ENCODE measurements at places on chromosomes 16 and 17.
A peak's percentile ranks its signal among the peaks of the same experiment; 100 is the strongest.

- no peak overlapping the region for H3K27ac ChIP-seq
- H3K27me3 ChIP-seq = no peaks in the 10 kb centered on the region
- no peak overlapping the region for H3K4me3 ChIP-seq
- no peak for DNase-seq
- no peaks in the 10 kb centered on the region for H3K4me1 ChIP-seq
- H3K36me3 ChIP-seq = no peaks in the 10 kb centered on the region
Measured at GRCh38 chr17:80738020-80738808, 193.6 kb downstream of the RPTOR start.

DNA sequence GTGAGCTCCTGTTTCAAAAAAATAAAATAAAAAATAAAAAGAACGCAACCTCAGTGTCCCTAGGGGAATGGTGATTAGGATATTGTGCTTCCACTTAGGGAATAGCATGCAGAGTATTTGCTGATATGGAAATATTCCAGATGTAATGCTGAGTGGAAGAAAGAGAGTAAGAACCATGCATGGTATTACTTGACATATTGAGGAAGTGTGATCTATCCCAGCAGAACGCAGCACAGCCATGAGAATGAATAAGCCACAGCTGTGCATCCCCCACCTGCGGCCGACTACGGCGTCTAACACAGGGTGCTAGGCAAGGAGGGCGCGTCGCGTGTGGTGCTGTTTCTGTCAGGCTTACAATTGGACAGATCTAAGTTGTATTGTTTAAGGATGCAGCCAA, 49.5 kb downstream of the FOXK2 start:
- H3K4me1 ChIP-seq = peaks cover 16% of the 10 kb centered on the region
- H3K27ac ChIP-seq = no peak overlapping the region
- H3K27me3 ChIP-seq = no peaks in the 10 kb centered on the region

DNA sequence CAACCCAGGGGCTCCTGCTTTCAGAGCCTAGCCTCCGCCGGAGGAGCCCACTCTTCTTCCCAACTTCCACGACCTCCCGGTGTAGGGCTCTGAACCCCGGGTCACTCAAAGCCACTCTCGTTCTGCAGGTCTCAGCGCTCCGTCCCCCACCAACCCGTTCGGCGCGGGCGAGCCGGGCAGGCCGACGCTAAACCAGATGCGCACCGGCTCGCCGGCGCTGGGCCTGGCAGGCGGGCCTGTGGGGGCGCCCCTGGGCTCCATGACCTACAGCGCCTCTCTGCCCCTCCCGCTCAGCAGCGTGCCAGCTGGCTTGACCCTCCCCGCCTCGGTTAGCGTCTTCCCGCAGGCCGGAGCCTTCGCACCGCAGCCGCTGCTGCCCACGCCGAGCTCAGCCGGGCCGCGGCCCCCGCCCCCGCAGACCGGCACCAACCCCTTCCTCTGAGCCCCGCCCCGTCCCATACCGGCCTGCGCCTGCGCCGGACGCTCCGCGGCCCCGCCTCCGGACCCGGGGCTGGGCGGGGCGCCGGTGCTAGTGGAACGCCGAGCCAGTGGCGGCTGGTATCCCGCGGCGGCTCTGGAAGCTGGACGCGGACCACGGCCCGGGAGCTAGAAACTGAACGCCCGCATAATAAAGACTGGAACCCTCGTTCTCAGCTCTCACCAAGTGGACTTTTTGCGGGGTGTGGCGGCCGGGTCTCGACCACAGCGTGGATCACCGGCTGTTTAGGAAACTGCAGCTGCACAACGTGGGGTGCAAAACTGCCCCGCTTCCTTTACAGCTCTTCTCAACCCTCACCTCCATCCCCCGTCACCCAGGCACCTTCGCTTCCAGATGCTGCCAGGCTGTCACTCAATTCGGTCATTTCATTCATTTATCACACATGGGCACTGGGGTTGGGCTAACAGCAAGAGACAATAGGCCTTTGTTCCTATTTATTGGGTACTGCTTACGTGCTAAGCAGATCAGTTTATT, 5.0 kb upstream of the SPATA20 start:
- peaks cover 19% of the 10 kb centered on the region for H3K4me1 ChIP-seq
- DNase-seq = peak; percentile 88
- H3K4me3 ChIP-seq = peak overlapping the region; percentile 39
- H3K36me3 ChIP-seq = no peaks in the 10 kb centered on the region

DNA sequence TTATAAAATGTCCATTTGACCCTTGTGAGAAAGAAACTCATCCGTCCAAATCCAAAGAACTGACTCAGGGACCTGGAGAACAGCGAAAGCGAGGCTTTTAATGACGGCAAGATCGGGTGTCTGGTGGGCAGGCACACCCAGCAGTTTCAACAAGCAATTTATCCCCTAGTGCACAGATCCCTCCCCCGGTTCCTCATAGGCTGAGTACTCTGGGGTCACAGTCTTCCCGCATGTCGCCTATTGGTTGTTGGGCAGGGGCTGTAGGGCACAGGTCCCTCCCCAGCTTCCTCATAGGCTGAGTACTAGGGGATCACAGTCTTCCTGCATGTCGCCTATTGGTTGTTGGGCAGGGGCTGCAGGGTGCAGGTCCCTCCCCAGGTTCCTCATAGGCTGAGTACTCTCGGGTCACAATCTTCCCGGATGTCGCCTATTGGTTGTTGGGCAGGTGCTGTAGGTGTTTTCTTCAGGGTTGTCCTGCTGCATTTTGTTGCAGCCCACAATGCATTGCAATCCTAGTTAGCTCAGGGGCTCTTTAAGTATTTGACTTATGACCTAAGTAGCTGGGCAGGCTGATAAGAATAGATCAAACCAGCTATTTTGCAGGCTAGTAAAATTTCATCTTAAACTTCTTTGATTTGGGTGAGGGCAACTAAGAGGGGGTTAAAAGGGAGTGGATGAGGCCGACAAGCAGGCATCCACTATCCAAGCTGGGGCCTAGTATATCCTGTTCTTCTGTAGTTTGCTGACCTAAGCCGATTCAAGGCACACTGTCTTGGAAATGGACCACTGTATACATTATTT, 3.6 kb upstream of the UTS2R start:
- no peak overlapping the region for H3K4me3 ChIP-seq
- peaks cover 24% of the 10 kb centered on the region for H3K4me1 ChIP-seq
- DNase-seq = no peak
- no peak overlapping the region for H3K27ac ChIP-seq
- H3K36me3 ChIP-seq = no peaks in the 10 kb centered on the region

- peaks cover 21% of the 10 kb centered on the region for H3K4me1 ChIP-seq
- H3K27me3 ChIP-seq = no peaks in the 10 kb centered on the region
- peak overlapping the region; percentile 93 for H3K27ac ChIP-seq
Measured at GRCh38 chr17:50055055-50055425, 870 bp upstream of the ITGA3 start.

DNA sequence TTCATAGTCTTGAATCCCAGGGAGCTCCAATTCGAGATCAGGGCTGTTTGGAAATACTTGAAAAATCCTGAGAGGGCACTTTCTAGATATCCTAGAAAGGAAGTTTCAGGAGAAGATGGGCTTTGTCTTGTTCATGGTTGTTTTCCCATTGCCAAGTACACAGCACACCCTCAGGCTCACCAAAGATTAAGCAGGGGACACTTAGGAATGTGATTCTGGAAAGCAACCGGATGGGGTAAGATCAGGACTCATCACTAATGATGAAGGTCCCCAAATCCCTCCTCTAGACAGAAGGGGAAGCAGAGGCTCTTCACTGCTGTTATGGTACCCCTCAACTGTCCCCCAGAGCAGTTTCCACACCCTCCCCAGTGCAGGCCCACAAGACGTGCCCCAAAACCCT, 40.7 kb downstream of the VAC14 start:
- H3K27ac ChIP-seq = no peak overlapping the region
- no peak for DNase-seq
- H3K27me3 ChIP-seq = no peaks in the 10 kb centered on the region
- H3K36me3 ChIP-seq = peaks cover 27% of the 10 kb centered on the region

- no peak overlapping the region for H3K4me3 ChIP-seq
- peaks cover 13% of the 10 kb centered on the region for H3K4me1 ChIP-seq
- H3K27me3 ChIP-seq = no peaks in the 10 kb centered on the region
- H3K36me3 ChIP-seq = peaks cover 6% of the 10 kb centered on the region
- DNase-seq = no peak
Measured at GRCh38 chr17:37475731-37476420, 13.8 kb upstream of the DUSP14 start.

DNA sequence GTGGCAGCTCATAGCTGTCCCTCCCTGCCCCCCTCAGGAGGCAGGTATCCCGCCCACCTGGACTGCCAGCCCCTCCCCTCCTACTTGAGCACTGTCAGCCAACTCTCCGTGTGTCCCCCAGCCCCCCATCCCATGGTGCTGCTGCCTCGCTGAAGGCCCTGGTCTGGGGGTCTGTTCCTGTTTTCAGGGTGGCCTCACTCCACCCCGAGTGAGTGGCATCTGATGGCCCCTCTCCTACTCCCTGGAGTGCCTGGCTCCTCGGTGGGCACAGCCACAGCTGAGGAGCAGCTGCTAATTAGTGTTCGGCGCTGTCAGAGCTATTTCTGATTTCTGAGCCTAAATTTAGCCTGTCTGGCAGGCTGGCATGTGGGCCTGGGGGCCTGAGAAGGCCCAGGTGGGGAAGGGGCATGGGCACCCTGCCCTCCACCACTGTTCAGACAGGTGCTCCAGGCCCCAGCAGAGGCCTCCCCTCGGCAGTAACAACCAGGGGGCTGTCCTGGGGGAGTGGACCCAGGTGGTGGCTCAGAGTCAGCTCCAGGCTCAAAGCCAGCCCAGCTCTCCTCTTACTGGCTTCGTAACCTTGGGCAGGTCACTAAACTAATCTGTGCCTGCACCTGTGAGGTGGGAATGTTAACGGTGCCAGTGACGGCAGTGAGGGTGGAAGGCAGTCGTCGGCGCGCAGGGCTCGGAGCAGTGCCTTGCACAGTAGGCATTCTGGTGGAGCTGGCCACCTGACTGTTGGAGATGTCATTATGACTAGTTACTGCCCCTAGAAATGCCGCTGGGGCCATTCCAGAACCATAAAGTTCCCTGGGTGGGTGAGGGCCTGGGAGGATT, 6.5 kb downstream of the FMNL1 start:
- H3K4me1 ChIP-seq = peaks cover 18% of the 10 kb centered on the region
- H3K4me3 ChIP-seq = no peak overlapping the region
- H3K27me3 ChIP-seq = no peaks in the 10 kb centered on the region
- peak overlapping the region; percentile 52 for H3K27ac ChIP-seq

DNA sequence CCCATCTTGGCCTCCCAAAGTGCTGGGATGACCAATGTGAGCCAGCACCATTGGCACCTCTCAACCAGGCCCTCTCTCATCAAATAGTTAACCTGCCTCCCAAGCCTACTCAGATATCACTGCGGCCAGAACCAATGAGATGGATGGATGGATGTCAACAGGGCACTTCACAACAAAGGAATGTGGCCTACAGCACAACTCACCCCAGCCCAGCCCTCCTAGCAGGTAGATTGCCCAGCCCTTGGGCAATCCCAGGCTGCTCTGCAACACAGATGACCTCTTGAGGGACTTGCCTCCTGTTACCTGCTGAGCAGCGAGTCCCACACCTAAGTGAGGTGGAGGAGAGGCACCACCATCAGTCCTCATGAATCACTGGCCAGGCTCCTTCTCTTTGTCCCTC, 22.6 kb upstream of the KIFC3 start:
- peaks cover 47% of the 10 kb centered on the region for H3K4me1 ChIP-seq
- DNase-seq = peak; percentile 96
- peak overlapping the region; percentile 98 for H3K27ac ChIP-seq
- no peak overlapping the region for H3K4me3 ChIP-seq
- H3K27me3 ChIP-seq = no peaks in the 10 kb centered on the region

GRCh38 chr16:86533767-86534351, 21.2 kb downstream of the MTHFSD start:
- H3K4me1 ChIP-seq = no peaks in the 10 kb centered on the region
- no peak overlapping the region for H3K4me3 ChIP-seq
- no peak for DNase-seq
- H3K27me3 ChIP-seq = no peaks in the 10 kb centered on the region
- H3K27ac ChIP-seq = no peak overlapping the region

DNA sequence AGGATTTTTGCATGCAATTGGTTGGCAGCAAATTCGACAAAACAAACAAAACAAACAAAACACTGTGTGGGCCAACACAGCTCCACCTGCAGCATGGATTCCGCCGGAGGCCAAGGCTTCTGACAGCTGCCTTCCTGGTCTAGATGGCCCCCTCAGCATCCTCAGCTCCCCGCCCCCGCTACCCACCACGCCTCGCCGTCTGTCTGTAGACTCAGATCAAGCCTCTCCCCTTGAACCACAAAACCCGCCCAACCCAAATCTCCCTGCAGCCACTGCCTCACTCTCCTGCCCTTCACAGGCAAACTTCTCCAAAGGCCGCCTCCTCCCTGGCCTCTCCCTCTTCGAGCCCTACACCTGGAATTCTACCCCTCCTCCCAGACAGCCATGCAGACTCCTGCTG, 57.9 kb downstream of the RTN4RL1 start:
- no peaks in the 10 kb centered on the region for H3K4me1 ChIP-seq
- peak; percentile 46 for DNase-seq
- H3K27ac ChIP-seq = no peak overlapping the region
- no peaks in the 10 kb centered on the region for H3K27me3 ChIP-seq
- no peaks in the 10 kb centered on the region for H3K36me3 ChIP-seq

DNA sequence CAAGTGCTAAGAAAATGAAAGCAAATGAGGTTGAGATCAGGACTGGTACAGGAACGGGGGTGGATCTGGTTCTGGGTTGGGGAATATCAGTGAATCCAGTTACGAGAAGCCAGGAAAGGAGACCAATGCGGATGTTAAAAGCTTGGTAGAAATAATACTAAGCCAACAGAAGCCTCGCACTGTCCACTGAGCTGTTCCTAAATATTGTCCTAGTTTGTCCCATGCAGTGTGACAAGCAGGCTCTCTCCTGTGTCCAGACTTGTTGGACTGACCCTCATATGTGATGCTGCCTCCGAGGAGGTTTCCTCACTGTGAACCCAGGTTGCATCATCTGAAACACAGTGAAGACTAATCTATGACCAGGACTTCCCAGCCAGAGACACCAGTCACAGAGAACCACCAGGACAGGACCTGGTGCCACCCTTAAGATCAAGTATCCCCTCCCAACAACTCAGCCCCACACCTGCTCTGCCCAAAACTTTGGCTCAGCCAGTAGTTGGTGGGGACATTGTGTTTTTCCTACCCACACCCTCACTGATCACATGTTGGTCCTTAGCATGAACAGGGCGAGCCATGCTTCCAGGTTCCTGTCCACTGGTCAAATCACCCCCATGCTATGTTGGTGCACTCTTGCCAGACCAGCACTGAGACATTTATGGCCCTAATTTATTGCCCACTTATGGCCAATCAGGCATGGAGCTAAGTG, 32.7 kb upstream of the SCNN1B start:
- no peaks in the 10 kb centered on the region for H3K27me3 ChIP-seq
- H3K4me3 ChIP-seq = no peak overlapping the region
- H3K36me3 ChIP-seq = no peaks in the 10 kb centered on the region
- peaks cover 11% of the 10 kb centered on the region for H3K4me1 ChIP-seq

- H3K27ac ChIP-seq = no peak overlapping the region
- no peak for DNase-seq
- peaks cover 17% of the 10 kb centered on the region for H3K36me3 ChIP-seq
- peaks cover 5% of the 10 kb centered on the region for H3K4me1 ChIP-seq
- no peaks in the 10 kb centered on the region for H3K27me3 ChIP-seq
Measured at GRCh38 chr16:71880176-71880575, 3.8 kb downstream of the ZNF821 start.
